ENCODE measurements at places on chromosomes 16 and 17.

DNA sequence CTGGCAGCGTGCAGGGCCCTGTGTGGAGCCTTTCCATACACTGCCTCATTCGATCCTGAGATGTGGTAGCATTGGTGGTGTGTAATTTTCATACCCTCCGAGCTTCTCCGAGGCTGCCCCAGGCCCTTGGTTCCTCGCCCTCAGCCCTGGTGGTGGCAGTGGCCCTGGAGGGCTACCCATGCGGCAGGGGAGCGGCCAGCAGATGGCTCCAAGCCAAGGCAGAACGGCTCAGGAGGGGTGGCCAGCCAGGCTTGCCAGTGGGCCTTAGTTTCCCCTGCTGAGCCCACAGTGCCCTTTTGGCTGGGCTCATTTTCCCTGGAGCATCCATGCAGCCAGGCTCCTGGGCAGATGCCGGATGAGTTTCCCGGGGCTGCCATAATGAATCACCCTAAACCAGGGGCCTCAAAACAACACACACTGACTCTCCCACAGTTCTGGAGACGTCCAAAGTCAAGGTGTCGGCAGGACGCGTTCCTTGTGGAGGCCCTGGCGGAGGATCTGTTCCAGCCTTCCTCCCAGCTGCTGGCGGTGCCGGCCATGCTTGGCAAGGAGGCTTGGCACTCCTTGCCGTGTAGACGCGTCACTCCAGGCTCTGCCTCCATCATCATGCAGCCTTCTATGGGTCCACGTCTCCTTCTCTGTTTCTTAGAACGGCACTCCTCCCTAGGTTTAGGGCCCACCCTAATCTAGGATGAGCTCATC, 158.8 kb upstream of the GSE1 start:
- no peak for DNase-seq

GRCh38 chr16:65377195-65377594, 255.3 kb upstream of the CDH11 start:
- DNase-seq: no peak

DNA sequence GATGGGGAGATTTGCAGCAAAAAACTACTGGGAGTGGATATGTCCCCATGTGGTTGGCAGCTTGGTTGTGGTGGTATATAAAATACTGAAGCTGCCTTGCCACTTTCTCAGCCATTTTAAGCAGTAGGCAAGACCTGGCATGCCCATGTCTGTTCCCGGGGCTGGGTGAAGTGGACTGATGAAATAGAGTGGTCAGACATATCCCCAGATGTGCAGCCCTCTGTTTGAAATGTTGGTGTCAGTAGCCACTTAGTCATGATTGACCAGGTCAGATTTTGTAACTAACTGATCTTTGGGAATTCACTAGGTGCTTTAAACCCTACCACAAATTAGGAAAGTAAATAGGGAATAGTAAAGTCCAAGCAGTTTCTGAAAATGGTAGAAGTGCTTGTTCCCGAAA, 151.6 kb downstream of the PHKB start:
- DNase-seq: no peak

DNA sequence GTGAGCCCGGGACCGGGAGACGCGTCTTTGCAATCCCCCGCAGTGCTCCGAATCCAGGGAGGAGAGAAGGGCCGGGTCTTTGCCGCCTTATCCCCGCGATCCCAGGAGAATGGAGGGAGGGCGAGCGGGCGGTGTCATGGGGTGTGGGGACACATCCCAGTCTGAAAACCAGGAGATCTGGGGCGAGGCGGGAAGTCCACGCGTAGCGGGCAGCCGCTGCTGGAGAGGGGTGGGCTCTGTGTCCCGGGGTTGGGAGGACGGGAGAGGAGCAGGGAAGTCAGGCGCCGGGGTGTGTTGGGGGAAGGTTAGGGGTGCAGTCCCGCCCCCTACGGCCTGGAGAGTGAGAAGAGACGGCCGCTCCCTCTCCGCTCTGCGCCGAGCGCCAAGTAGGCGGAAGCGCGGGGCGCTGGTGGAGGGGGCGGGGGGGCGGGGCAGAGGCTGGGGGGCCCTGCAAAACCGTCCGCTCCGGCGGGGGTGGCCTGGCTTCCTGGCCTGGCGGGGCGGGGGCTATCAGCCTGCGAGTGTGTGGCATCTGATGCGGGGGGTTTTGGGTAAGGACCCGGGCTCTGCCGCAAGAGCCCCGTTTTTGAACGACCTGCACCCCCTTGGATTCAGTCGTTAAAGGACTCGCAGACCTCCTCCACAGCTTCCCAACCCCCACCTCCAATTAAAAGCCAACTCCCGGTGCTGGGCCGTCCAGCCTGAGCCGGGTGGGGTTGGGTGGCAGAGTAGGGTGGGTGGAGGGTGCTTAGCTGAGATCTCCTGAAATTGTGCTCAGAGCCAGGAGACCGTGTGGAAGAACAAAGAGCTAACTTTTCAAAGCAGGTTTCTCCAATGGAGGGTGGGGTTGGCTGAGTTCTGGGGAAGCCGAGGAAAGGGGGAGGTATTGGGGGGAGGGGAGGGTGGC, 654 bp downstream of the LASP1 start:
- peak; percentile 38 for DNase-seq

DNA sequence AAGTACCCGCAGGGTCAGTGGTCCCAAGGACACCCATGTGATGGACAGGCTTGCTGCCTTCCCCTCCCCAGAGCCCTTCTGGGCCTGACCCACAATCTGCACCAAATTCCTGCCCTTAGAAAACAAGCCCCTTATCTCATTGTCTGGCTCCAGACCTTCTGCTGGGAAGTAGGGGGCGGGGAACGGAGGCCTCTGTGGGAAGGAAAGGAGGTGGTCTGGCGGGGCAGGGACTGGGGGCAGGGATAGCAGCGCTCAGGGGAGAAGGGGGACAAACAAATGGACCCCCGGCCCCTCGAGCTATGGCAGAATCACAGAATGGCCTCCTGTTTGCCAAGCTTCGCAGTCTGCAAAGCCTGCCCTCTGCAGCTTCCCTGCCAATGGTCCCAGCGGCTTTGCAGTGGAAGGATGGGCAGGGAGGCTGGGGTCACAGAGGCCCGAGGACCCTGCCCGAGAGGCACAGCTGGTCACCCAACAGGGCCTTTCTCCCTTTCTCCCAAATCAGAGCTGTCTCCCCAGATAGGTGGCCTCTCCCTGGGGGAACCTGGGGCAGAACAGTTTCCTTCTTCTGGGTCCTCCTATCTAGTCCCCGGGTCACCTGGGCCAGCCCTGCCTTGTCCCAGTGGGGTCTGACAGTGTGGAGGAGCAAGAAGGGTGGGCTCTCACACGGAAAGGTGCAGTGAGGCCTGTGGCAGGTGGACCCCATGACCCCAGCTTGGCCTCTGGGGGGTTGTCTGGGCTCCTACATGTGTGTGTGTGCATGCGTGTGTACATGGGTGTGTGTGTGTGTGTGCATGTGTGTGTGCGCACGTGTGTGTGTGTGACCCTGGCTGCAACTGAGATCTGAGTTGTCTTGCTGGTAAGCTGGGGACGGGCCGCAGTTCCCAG, 25.5 kb downstream of the TMEM235 start:
- no peak for DNase-seq

GRCh38 chr17:37828651-37829124, 83.8 kb upstream of the HNF1B start:
- no peak for DNase-seq

DNA sequence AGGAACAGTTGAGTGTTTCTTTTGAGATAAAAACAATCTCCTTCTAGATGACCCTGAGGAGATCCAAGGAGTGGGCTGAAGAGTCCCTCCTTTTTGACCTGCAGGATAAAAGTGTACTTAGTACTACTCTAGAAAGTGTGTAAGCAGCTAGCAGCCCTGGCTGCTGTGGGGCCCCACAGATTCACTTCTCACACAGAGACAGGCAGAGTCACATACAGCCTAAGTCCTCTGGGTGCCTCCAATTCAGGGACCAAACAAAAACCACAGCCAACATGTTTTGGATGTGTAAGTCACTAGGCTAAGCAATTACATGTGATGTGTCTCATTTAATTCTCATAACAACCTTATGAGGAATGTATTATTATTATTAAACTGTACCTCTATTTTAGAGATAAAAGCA, 97.1 kb downstream of the TMEM100 start:
- DNase-seq: no peak

DNA sequence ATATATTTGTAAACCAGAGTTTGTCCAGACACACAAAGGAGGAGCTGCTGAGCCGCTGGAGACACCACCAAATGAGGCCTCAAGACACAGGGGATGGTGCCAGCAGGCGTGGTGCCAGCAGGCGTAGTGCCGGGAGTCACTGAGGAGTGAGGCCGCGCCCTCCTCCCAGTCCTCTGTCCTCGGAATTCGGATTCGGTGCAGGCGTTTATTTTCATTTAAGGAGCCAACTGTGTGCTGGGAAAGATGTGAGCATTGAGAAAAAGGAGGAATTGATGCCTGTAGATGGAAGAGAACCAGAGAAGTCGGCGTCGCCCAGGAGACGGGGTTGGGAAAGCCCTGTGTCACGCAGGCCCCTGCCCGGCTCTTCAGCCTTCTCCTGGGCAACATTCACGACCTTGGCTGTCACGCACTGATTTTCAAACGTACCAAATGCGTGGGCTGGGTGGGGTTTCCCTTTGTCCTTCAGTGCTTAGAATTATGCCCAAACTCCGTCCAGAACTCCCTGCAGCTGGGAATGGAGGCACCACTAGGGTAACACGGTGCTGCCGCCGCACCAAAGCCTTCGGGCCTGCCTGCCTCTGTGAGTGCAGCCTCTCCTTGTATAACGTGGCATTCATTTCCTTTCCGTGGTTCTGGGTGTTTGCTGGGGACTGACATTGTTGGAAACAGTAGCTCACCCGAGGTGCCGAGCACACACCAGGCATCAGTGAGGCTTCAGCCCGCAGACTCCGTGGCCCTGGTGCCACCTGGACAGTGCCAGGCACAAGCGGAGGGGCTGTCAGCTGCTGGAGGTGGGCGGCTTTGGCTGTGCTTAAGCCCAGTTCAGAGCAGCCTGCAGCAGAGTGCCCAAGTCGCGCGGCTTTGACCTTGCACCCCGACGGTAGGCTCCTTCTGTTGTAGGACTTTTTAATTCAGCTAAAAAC, 49.0 kb upstream of the CHMP6 start:
- no peak for DNase-seq

GRCh38 chr17:67676305-67676704, 41.4 kb upstream of the NOL11 start:
- no peak for DNase-seq

GRCh38 chr17:36196131-36196486, 449 bp downstream of the CCL3L1 start:
- no peak for DNase-seq

GRCh38 chr17:50044483-50044882, 11.4 kb upstream of the ITGA3 start:
- DNase-seq: no peak

GRCh38 chr17:43645765-43646481, 15.8 kb downstream of the MEOX1 start:
- DNase-seq: no peak

DNA sequence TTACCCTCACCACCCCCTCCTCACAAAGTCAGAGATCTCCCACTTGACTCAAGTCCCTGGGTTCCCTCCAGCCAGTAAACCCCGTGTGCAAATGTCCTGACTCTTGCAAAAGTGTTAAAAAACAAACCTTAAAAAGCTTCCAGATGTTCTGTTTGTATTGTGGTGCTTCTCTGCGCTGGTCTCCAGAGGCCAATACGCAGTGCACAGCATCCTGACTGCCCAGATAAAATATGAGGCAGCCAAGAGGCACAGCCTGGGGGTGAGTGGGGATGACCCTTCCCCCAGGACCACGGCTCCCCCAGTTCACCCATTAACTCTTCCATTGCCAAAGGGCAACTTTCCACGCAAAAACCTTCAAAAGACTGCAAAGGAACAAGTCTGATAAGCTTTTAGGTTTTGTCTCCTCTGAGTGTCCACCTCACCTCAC, 291.8 kb downstream of the SOX9 start:
- DNase-seq: no peak

DNA sequence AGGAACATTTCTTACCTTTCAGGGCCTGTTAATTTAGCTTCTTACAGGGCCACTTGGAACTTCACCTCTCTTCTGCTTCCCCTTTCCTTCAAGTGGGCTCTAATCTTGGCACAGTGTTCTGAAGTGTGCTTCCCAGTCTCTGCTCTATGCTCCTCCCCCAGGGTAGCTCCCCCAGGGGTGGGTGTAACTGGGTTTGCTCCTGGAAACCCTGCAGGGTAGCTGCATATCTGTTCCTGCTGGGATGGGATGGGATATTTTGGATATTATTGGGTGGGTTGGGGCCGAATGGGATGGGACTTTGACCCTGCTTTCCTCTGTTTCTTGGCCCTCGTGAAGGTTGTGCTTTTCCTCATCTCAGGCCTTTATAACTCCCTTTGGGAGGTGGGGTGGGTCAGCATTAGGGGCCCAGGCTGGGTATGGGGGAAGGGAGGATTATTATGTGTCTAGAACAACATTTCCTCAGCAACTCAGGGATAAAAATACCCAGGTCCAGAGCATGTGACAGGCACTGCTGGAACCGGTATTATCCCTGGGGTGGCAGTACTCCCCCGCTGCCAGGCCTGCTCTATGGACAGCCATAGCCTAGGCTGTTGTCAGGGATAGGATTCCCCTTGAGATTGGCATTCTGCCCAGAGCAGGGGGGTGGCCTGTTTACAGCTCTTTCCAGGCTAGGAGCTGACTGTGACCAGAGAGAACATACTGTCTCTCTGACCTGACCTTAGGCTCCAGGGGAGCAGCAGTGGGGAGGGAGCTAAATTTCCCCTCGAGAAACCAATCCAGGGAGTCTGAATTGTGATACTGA, 5.0 kb downstream of the NFE2L1 start:
- DNase-seq: peak; percentile 97

DNA sequence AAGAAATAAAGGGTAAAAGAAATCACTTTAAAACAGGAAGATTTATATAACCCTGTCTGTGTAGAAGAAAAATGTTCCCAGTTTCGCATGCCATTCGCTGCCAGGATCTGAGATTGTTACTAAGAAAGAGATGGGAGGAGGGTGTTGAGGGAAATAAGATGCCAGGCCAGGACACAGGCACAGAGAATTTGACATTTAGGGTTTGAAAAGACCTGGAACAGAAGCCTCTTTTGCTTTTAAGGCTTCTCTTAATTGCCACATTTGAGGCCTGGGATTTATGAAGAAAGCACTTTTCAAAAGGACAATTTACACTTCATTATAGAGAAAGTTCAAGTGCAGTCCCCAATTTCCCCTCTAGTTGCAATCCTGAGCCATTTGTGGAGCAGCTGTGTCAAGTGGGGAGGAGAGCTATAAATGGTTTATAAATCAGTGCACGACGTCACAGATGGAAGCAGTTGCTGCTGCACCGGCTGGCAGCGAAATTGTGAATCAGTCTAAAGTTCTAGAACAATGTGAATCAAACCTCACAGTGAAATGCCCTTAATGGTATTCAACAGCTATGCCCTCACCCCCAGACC, 26.5 kb upstream of the C16orf87 start:
- DNase-seq: peak; percentile 64

- no peak for DNase-seq
These were observed 266.4 kb downstream of the HAPSTR1 start for GRCh38 chr16:9357829-9358228.

Measured in NCI-H510A treated with DMSO at 0.1 percent for 48 hours (cell line).